ENCODE measurements at places on chromosomes 5 and 9. TPM values are rescaled to one million over a fixed set of nuclear protein-coding genes. Genes with fewer than 3 reads are reported as not detected.

GRCh38 chr9:95462249-95463147, 54.3 kb downstream of the PTCH1 start:
- DNase-seq: peak; percentile 96
- H3K27ac ChIP-seq: peak overlapping the region; percentile 67
- H3K4me3 ChIP-seq: peak overlapping the region; percentile 14

The DND1 gene
- 0.16 TPM for total RNA-seq

The CKMT2 gene
- not detected for total RNA-seq

The GFI1B gene
- 0.05 TPM for total RNA-seq

DNA sequence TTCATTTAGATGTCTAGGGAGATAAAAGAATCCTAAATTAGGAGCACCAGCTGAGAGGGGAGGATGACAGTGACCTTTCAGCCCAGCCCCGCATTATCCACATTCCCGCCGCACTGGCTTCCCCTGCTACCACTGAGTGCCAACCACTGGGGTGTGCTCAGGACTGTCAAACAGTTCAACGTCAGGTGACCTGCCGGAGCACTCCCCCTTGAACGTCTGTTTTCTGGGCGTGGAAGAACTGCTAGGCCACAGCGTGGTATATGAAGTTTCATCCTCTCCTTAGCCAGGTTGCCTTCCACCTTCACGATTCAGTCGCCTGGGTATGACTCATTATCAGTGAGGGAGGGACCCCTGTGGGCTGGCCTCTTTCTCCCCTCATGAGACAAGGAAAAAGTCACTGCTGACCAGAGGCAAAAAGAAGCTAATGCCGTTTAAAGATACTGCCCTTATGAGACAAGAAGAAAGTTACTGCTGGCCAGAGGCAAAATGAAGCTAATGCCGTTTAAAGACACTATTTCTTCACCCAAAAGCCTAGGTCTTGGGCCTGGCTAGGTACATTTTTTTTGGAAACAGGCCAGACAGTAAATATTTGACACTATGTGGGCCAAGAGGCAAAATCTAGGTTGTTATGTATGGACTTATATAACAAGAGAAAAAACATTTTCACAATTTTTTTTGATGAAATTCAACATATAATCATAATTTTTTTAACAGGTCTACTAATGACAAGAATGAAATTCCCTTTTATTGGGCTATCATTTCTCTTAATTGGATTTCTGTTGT, 4.6 kb downstream of the NMRK1 start:
- no peak overlapping the region for H3K4me3 ChIP-seq
- DNase-seq: no peak
- no peak overlapping the region for H3K27ac ChIP-seq
- H3K4me1 ChIP-seq: peaks cover 12% of the 10 kb centered on the region

GRCh38 chr5:146205499-146206202, 2.2 kb downstream of the RBM27 start:
- H3K27me3 ChIP-seq: no peaks in the 10 kb centered on the region
- no peak overlapping the region for H3K4me3 ChIP-seq
- no peak overlapping the region for H3K27ac ChIP-seq
- H3K4me1 ChIP-seq: peaks cover 9% of the 10 kb centered on the region
- DNase-seq: no peak
- peaks cover 3% of the 10 kb centered on the region for H3K36me3 ChIP-seq

The ABHD17B gene
- 11.3 TPM for total RNA-seq

- no peak for DNase-seq
- no peaks in the 10 kb centered on the region for H3K36me3 ChIP-seq
- H3K4me1 ChIP-seq: no peaks in the 10 kb centered on the region
- H3K4me3 ChIP-seq: no peak overlapping the region
- H3K27me3 ChIP-seq: peaks cover 29% of the 10 kb centered on the region
These were observed 7.2 kb downstream of the DBH start for GRCh38 chr9:133643362-133643755.

The PTGER4 gene
- total RNA-seq: 27.6 TPM

DNA sequence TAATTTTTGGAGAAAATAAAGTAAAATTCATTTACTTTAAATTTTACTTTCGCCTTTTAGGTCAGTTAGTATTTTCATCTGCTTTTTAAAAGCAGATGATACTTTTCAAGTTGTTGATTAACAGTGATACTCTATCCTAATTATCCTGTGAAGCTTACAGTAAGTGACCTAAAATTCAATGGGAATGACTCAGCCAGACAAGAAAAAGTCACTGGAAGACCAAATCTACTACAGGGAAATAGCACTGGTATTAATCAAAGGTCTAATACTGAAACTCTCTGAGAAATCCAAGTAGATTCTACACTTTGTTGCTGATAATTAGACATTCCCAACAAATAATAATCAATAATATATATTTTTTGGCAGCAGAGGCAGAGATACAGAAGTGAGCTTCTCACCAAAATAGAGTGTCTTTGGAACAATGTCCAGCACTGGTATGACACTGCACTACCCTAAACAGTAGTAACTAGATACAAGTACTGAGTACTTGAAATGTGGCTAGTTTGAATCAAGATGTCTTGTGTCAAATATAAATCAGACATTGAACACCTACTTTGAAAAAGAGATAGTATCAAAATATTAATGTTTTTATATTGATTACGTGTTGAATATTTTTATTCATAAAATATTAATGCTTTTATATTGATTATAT, 22.8 kb upstream of the ELL2 start:
- no peak for DNase-seq
- no peak overlapping the region for H3K4me3 ChIP-seq
- H3K4me1 ChIP-seq: peaks cover 6% of the 10 kb centered on the region
- no peaks in the 10 kb centered on the region for H3K36me3 ChIP-seq

DNA sequence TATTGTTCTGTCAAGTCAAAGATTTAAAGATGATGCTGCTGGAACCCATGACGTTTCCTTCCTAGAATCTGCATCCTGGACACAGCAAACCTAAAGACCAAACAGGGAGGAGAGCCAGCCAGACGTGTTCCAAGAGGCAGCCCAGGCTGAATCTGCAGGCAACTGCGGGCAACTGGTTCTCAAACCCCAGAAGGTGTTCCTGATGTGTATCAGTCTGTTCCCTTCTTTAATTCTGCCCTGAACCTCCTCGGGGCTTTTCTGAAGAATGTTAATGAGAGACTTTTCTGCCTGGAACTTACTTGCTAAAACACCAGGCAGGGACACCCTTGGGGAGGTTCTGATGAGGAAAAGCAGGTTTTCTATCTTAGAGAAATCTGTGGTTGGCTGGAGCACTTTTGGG, 132.8 kb upstream of the RETREG1 start:
- DNase-seq: no peak
- H3K36me3 ChIP-seq: peaks cover 46% of the 10 kb centered on the region
- H3K4me1 ChIP-seq: no peaks in the 10 kb centered on the region
- H3K27ac ChIP-seq: no peak overlapping the region

The FOXD4L3 gene
- total RNA-seq: not detected

- DNase-seq: no peak
- no peaks in the 10 kb centered on the region for H3K27me3 ChIP-seq
- H3K4me3 ChIP-seq: no peak overlapping the region
- H3K36me3 ChIP-seq: no peaks in the 10 kb centered on the region
- H3K27ac ChIP-seq: no peak overlapping the region
These were observed 248.6 kb downstream of the IRX1 start for GRCh38 chr5:3844266-3844665.

DNA sequence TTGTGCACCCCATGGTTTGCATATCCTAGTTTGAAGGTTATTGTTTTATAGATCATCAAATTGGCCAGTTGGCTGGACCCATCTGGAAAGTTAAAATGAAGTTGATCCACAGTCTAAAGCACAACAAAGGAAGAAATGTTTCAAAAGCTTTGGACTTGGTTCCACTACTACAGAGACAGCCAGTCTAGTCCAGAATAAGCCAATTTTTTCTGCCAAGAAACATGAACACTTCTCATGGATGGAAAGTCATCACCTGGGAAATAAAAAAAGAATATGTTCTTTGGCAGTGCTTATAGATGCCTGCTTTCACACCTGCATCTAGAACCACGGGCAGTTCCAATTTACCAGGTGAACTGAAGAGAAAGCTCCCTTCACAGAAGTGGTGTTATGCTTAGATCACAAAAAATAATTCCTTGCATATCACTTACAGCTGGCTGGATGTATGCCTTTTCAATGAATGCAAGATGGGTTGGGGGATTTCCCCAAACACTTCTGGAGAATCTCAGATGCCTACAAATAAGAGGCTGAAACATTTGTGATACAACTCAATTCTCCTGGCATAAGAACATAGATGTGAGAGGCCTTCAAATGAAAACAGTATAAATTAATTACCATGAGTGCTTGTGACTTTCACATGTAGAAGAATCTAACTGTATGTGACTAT, 26.9 kb downstream of the C9 start:
- H3K4me3 ChIP-seq: no peak overlapping the region
- H3K4me1 ChIP-seq: no peaks in the 10 kb centered on the region
- H3K27me3 ChIP-seq: no peaks in the 10 kb centered on the region
- no peaks in the 10 kb centered on the region for H3K36me3 ChIP-seq

Measured in SJSA1 (cell line).